ENCODE measurements at places on chromosomes 1 and 21.

DNA sequence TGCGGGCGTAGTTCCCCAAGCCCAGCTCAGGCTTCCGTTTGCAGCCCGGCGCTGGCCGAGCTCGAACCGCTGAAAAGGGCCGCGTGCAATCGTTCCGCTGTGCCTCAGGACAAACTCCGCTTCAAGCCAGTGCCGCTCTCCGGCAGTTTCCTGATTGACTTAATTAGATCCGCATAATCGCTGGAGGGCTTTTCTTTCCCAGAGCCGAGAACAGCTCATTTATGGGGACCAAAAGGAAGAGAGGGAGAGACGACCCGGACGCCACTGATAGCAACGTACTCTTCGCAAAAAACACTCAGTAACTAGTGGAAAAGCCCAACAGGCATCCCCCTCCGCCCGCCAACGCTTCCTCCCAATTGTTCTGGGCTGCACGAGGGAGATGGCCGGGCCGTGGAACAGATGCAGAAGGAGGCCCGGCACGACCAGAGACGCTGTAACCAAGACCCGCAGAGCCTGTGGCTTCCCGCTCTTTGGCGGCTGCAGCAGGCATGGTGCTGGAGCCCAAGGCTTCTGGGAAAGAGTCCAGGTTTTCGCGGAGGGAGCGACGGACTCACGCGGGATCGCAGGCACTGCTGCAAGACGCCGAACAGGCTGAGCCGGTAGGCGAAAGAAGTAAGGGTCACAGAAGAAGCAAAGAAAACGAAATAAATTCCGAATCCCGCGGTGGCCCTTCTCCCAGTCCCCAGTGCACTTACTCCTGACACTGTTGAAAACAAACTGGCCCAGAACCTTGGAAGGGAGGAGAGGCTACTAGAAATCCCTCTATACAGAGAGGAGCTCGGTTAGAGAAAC, 3.6 kb upstream of the FOXD2 start:
- no peak for DNase-seq

DNA sequence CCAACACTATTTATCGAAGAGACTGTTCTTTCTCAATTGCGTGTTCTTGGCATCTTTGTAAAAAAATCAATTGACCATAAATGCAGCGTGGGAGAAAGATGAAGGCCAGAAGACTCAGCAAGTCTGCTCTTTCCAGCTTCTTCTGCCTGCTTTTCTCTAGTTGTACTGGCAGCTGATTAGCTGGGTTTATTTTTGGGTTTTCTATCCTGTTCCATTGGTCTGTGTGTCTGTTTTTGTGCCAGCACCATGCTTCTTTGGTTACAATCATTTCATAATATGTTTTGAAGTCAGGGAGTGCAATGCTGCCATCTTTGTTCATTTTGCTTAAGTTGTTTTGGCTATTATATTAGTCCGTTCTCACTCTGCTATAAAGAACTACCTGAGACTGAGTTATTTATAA, 201.8 kb upstream of the B3GALT2 start:
- DNase-seq = no peak

GRCh38 chr21:23574932-23575331, 2032.3 kb downstream of the MRPL39 start:
- no peak for DNase-seq

DNA sequence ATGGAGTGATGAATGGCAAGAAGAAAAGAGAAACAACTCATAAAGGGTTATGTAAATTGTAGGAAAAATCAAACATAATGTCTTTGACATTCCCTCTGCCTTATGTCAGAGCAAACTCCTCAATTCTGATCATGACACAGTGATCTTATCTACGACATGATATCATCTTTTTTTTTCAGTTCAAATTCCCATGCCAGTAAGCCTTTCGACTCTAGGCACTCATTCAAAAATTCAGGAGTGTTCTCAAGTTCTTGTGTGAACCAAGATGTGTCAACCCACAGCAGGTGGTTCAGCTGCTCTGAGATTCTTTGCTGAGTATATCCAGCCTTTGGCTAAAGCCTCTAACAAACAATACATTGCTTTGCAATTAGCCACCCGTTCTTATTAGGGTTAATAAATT, 97.1 kb upstream of the ESRRG start:
- no peak for DNase-seq

- no peak for DNase-seq
Measured at GRCh38 chr1:117268535-117269455, 58.1 kb upstream of the VTCN1 start.

GRCh38 chr1:178740491-178740890, 15.4 kb downstream of the RALGPS2 start:
- DNase-seq = no peak

DNA sequence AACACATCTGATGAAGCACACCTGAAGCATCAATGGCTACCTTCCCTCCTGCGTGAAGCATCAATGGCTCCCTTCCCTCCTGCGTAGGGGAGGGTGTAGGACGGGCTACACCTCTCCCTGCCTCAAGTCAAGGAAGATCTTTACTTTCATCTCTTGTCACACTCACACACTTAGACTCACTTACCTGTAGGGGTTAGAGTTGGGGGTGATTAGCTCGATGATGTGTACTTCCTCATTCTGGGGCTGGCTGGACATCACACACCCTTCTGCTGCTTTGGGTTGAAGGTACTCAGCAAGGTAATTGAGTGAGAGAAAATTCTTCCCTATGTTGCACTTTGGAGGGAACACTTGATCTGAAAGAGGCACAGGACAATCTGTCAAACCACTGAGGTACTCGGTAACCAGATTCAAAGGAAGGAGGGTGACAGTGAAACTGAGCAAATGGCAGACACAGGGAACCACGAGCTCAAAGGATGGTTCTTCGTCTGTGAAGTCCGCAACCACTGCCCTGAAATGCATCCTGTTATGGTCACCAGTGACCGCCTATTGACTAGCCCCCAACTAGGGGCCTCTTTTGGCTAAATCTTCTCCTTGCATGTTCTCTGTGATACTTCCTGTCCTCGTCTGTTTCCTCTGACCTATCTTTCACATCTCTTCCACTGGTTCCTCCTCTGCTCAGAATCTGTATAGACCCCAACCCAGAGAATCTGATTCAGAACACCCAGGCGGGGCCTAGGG, 156.2 kb downstream of the TGFBR3 start:
- no peak for DNase-seq

GRCh38 chr1:200310824-200311223, 99.0 kb downstream of the ZNF281 start:
- no peak for DNase-seq

DNA sequence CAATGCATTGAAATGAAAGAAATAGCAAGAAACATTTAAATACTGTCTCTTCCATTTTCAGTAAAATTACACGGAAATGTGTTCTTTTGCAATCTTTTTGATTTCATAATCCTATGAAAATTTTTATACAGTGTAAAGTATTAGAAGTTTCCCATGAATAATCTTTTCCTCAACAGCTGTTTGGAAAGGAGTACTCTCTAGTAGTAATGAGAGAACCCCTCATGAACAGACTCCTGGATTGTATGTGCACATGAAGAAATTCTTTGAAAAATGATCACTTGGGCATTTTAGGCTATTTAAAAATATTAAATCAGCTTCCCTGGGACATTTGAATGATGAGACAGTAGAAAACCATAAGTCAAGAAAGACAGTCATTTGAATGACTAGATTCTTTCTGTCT, 64.4 kb downstream of the LHX9 start:
- no peak for DNase-seq

GRCh38 chr1:49297783-49298182, 521.1 kb upstream of the BEND5 start:
- DNase-seq = no peak

DNA sequence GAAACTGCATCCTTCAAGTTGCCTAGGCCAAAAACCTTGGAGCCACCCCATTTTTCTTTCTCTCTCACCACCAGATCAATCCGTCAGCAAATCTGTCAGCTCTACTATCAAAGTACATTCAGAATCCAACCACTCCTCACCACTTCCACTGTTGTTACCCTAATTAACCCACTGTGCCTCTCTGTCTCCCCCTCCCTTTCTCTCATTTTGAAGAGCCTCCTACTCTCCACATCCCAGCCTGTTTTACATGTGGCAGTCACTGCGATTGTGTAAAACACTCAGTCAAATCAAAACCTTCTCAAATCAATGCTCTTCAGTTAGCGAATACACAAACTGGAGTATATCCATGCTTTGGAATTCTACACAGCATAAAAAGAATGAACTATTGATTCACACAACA, 33.1 kb downstream of the ZNF684 start:
- DNase-seq = no peak

DNA sequence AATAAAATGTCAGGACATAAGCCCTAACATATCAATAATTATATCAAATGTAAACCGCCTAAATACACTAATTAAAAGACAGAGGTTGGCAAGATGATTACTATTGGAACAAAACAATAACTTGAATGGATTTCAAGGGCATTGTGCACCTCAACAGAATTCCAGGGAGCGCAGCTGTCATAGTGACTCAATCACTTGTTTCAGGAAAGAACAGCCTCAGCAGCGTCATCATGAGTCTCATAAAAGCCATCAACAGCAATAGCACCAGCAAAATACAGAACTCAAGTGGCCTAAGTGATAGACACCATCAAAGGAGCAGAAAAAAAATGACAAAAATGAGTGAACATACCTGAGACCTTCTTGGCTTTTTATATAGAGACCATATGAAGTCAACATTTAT, 632.7 kb upstream of the NR5A2 start:
- no peak for DNase-seq

- peak; percentile 66 for DNase-seq
Measured at GRCh38 chr21:34129039-34129891, 55.9 kb downstream of the MRPS6 start.

DNA sequence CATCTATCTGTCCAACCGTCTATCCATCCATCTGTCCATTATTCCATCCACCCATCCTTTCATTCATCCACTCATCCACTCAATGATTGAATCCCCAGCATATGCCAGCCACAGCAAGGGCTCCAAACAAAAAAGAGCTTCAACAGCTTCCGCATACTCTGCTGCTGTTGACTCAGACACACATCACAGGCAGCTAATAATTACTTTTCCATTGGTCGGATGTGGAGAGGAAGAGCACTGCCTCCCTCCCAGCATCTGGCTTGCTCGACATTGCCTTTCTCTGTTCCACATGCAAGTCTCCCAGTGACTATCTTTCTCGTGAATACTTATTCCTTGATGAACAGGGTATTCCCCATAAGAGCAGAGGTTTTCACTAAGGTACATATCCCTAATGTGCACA, 176.5 kb downstream of the HIVEP3 start:
- DNase-seq = no peak

DNA sequence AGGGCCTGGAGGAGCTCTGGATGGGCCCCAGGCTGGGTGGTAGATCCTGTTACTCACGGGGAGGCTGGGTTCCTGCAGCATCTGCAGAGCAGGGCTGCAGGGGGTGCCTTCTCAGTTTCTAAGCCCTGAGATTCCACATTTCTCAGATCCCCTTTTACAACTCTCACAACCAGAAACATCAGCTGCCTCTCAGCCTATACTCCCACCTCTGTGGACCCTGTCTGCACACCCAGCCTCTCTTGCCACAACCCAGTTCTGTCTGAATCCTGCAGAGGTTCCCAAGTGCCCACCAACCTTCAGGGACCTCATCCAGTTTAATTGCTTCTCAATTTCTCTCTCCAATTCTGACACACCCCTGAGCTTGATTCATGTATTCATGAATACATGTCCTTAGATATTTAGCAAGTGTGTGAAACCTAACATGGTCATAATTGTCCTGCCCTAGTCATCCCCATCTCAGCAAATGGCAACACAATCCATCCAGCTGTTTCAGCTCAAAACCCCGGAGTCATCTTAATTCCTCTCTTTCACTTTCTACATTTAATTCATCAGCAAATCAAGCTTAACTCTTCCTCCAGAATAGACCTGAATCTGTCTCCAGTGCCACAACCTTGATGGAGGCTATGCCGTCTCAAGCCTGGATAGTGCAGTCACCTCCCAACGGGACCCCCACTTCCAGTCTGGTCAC, 57.0 kb upstream of the NEK2 start:
- DNase-seq = no peak

GRCh38 chr1:19068639-19069276, 112.3 kb upstream of the IFFO2 start:
- DNase-seq = no peak

DNA sequence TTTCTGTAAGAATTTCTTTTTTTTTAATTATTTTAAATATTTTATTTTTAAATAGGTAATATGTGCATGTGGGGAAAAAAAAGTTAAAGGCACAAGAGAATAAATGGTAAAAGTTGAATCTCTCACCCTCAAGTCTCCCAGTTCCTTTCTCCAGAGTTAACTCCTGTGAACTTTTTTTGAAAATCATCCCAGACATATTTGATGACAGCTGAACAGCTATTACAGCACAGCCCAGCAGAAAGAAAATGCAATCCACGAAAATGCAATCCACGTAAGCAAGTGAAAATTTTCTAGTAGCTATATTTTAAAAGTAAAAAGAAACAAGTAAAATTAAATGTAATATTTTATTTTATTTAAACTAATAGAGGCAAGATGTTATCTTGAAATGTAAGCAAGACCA, 310.0 kb upstream of the RUNX1 start:
- DNase-seq = no peak

DNA sequence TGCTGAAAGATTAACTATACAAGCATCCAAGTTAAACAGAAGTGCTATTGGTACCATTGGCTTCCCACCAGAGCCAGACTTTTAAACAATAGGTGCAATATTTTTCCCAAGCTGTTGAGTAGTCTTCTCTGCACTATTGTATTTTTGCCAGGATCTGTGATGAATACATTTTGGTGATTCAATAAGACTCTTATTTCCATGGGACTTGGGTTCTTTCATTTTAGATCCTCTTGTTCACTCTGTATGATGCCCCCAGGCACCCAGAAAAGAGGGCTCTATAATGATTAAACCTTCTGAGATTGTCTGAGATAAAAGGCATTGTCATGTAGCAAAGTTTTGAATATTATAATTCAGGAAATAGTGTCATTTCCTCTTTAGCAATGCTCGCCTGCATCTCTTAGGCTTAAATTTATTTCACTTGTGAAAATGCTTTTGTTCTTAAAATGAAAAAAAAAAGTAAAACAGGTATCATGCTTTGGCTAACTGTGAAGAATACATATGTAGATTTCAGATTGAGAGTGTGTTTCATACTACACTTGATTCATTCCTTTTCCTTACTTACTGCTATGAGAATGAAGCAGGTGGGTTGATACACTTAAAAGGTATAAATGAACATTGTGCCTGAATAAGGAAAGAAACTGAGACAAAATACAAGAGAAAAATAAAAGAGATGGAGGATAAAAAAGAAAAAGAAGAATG, 275.0 kb downstream of the HMCN1 start:
- DNase-seq = no peak

- DNase-seq = no peak
Measured at GRCh38 chr1:171718216-171718615, 23.6 kb downstream of the VAMP4 start.

GRCh38 chr21:17429936-17430335, 82.9 kb upstream of the CXADR start:
- DNase-seq = no peak

- no peak for DNase-seq
Measured at GRCh38 chr1:2314273-2314802, 77.0 kb downstream of the MORN1 start.
